ENCODE measurements at places on chromosomes 7 and 10.

DNA sequence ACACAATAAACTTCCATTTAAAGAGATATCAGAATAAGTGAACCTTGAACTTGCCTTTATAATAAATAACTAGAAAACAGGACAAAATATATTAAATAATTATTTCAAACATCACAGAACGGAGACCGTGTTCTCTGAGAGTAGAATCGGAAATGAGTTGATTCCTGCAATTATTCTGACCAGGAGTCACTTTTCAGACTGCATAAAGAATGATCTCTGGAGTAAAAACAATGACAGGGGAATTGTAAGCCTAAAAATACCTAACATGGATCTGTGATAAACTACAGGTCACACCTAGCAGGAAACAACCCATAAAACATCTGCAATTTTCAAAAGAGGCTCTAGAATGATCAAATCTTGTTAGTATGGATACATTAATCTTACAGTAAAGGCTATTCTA, 577.5 kb upstream of the SORCS1 start:
- DNase-seq, result no peak

- DNase-seq, result no peak
These were observed 3.1 kb upstream of the CACNB2 start for GRCh38 chr10:18137111-18137510.

DNA sequence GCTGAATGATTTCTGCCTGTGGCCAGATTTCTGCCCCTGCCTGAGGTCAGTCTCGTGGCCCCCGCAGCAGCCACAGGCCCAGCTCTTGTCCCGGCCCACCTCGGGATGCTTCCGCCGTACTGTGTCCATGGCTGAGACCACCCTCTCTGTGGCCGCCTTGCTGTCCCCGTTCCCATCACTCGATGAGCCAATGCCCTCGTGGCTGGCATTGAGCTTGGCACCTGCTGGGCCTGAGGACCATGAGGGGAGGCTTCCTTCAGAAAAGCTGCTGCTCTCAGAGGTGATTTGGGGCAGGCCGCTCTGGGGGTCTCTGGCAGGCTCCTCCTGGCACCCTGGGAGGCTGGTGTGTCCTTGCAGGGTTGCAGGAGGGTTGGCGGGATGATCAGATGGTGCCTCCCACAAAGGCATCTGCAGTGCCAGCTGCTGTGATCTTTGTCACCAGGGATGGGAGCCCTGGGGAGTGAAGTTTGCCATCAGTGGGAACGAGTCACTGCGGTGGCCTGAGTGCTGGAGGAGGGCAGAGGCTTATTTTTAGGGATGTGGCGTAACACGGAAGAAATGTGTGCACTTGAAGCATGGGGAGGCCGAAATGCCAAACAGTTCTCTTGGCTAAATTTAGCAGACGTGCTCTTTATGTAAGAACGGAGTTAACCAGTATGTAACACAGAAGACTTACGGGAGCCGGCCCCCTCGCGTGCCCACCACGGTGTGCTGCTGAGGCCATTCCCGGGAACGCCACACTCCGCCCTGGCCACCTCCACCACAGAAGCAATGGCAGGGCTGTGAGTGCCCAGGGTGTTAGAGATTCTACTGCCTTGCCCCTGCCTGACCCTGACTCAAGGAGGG, 47.7 kb downstream of the VIPR2 start:
- DNase-seq, result no peak

DNA sequence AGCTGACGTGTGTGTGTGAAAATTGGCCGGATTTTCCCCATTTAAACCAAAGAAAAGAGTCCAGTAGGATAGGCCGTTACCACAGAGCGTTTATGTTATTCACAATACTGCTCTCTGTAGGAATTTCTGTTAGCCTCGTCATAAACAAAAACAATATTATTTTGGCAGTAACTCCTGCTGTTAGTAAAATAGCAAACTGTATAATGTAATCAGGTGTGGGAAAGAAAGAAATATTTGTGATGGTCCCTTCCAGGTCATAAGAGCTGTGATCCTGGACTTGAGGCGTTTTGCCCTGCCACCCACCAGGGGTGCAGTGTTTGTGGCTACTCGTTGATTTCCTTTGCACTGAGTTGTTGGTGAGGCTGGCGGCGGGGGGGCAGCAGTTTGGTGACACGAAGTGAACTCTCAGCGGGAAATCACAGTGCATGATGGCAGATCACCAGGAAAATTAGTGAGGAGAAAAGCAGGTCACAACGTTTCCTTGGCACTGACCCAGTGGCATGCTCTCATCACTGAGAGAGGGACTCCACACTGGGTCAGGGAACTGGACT, 2.8 kb downstream of the EEPD1 start:
- peak; percentile 21 for DNase-seq

DNA sequence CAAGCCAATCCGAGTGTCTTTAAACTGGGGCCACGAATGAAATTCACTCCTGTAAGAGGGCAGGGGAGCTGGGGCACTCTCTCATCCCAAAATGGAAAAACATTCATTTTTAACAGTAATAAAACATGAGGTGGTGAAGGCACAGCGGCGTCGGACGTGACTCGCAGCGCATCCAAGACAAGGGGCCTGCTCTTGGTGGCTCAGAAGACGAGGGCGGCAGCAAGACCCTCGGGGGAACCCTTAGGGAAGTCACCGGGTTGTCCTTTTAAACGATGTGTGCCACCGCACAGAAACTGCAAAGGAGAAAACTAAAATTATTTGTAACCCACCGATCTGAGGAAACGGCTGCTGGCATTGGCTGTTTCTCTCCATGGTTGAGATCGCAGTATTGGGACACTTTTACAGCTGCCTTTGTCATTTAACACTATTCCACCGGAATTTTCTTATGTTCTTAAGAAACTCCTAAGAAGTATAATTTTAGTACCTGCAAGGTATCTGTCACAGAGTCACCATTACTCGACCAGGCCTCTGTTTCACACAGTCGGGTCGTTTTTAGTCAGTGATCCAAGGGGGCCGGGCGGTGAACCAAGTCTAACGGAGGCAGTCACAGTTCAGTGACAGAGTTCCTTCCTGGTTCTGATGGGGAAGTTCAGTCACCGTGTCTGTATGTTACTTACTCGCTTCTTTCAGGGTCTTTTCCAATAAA, 159.3 kb downstream of the PTPRN2 start:
- DNase-seq, result no peak

DNA sequence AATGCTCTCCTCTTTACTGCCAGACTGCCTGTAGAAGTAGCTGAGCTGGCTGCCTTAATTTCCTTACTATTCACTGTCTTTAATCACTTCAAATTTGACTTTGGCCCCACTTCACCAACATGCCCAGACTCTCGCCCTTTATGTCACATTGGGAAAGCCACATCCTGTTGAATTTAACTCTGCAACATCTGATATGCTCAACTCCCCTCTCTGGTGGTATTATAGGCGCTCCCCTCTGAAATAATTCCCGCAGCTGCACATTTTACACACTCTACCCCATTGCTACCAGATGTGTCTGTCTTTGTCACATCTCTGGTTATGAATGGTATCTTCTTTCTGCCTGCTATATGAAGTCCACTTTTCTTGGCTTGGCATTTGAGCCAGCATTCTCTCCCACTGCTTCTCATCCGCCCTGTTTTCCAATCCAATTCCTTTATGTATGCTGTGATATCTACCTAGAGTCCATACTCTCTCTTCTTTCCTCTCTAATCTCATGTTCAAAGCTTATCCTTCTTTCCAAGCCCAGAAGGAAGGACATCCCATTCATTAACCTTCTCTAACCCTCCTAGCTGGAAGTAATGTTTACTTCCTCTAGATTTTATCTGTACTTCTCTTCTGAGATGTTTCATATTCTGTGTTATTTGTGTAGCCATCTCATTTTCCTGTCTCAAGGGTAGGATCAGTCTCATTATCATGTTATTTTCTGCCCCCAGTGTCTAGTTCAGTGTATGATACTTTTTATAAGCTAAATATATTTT, 134.5 kb downstream of the ST7 start:
- DNase-seq, result no peak

Data from GM04503 (cell line).